Fibroblast of villous mesenchyme (primary cell): ENCODE measurements at places on chromosomes 5 and 9. TPM values are rescaled to one million over a fixed set of nuclear protein-coding genes. Genes with fewer than 3 reads are reported as not detected.

The TMEM232 gene
- total RNA-seq: 1.3 TPM in 2 replicates

The CDH18 gene
- total RNA-seq: under 0.01 and 0.43 TPM in 2 replicates

The CMYA5 gene
- total RNA-seq: 1.3 and 1.7 TPM in 2 replicates

GRCh38 chr5:9799606-9800005 lies 169.5 kb upstream of the TAS2R1 start:
- DNase-seq: peak; percentile 83

DNA sequence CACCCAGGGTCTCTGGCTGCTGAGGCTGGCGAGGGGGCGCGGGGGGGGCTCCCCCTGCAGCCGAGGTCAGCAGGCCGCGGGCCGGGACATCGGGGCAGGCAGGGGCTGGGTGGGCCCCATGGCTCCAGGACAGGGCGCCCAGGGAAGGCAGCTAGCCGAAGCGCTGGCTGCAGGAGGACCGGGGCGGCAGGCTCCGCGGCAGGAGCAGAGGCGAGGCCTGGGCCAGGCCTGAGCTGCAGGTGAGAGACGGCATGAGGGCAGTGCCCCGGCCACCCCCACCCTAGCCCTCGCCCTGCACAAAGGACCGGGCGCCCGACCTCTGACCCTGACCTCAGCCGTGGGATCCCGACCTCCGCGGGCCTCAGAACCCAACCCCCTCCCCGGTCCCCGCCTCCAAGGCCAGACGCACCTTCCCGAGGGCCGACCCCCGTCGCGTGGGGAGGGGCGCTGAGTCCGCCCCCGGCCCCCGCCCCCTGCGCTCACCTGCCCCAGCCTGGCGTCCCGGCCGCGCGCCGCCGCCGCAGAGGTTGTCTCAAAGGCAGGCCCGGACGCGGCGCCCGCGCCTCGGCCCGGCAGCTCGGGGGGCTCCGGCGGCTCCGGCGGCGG lies 431 bp downstream of the RNF208 start:
- no peak for DNase-seq

DNA sequence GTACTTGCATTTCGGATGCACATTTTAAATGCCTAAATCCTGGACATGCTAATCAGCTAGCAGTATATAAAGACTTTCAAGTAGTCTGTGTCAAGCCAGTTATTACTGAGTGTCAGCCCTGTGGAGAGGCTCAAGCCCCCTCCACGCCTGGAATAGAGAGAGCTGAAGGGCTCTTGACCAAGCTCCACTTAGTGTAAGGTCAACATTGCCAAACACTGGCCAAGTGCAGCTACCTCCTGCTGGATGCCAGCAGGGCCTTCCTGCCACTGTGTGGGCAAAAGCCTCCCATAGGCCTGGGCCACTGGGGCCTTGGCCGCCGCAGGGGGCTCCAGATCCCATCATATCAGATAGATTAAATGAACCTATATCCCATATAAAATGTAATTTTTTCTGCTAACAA lies 239.4 kb upstream of the PANK3 start:
- DNase-seq: no peak

GRCh38 chr5:176388003-176388443 lies 375 bp downstream of the NOP16 start:
- DNase-seq: peak; percentile 15

- peak; percentile 68 for DNase-seq
Measured at GRCh38 chr9:124284940-124285441, 27.2 kb downstream of the NEK6 start.
